ENCODE measurements at places on chromosomes 7 and 10.

DNA sequence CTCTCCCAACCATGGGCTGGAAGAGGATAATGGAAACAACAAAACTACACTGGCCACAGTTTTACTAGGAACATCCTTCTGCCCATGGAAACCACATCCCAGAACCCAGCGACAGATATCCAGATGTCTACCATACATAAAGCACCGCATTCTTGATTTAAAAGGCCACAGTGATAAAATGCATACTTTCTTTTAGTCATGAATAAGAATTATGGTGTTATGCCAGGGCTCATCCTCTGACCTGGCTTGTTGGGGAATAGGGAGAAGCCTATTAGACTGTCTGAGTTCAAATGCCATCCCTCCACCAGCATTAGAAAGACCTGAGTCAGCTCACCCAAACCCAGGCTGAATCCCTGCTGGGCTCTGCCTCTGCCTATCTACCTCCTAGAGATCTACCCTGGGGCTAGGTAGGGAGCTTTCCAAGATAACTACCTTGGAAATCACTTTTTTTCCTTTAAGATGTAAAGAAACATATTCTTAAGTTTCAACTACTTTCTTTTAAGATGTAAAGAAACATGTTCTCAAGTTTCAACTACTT is 5.2 kb downstream of the ABCA13 start:
- no peak for DNase-seq

- no peak for DNase-seq
Observed at GRCh38 chr7:77819021-77819420, 20.4 kb downstream of the PHTF2 start.

GRCh38 chr7:111090846-111091245 is at the start of gene LRRN3:
Gene LRRN3, plus strand, starts transcription at chr7:111091127. Its CDS starts 31,646 bp downstream, at chr7:111122773.
- DNase-seq, result peak; percentile 84

GRCh38 chr7:96720843-96721242 is 11.2 kb upstream of the SEM1 start:
- DNase-seq, result peak; percentile 52

DNA sequence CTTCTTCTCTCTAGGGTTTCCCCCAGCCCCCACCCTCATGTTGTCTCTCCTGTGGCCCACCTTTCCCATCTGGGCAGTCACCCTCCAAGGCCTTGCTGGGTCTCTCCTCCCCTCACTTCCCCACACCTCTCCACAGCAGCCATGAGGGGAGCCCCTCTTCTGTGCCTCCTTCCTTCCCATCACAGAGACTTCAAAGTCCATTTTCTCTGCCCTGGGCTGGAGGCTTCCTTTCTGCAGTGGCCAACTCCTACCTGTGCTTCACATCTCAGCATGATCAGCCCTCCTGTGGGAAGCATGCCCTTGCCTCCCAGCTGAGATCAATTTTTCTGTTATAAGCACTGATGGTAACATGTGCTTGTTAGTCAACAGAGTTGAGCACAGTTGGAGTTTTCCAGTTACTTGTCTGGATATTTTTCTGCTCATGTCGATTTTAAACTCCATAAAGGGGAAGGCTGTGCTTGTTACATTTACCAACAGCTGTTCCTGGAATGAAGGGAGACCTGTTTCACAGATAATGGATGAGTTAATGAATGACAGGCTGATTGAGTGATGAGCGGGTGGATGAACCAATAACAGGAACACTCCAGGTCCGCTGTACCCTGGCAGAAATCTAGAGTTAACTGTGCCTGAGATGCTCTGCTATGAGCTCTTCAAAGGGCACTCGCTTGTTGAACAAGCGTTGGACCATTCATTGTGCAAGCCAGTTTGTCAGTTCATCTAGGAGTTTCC is 71.4 kb upstream of the PRSS58 start:
- no peak for DNase-seq

- no peak for DNase-seq
Observed at GRCh38 chr10:95865814-95866466, 41.8 kb upstream of the CC2D2B start.

Data from adipocyte (in vitro differentiated cells).